DMS153 (cell line): ENCODE measurements at places on chromosomes 2 and 18.

DNA sequence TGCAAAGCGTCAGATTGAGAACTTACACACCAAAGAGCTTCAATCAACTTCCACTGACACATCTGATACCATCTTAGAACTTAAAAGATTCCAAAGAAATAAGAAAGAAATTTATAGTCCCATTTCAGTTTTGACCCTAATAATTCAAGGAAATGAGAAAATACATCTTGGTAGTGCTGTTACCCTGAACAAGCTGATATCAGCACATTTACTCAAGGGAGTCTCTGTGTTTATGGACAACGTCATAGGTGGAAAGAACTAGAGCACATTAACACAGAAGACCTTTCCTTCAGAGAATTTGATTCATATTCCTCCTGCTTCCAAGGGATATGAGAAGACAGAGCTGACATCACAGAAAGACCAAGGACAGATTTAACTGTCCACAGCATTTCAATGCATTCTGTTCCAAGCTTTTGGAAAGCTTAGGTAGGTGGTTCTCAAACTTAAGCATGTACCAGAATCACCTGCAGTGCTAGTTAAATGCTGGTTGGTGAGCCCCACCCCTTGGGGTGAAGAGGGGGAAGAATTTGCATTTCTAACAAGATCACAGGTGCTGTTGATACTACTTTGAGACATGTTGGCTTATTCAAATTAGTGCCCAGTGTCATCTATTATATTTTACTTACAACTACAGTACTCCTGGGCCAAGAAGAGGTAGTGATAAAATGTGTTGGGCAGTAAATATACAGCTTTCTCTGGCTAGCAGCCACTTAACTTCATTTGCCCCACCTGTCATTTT, 59.8 kb downstream of the LDAH start:
- DNase-seq = no peak

DNA sequence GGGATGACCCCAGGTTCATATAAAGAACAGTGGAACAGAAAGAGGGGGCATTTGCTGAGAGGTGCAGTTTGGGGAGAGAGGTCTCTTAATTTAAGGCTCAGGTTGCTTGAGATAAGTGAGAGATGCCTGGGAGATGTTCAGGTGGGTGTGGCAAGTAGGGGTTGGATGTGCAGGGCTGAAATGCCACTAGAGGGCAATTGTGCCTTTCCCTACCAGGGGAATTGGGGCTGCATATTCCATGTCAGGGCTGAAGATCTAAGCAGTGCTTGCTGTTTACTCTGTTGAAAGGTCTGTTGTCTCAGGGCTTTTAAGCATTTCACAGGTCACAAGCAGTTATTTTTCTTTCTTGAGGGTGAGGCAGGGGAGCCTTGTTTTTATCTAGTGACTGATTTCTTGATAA, 7.8 kb downstream of the CCDC85A start:
- peak; percentile 63 for DNase-seq

DNA sequence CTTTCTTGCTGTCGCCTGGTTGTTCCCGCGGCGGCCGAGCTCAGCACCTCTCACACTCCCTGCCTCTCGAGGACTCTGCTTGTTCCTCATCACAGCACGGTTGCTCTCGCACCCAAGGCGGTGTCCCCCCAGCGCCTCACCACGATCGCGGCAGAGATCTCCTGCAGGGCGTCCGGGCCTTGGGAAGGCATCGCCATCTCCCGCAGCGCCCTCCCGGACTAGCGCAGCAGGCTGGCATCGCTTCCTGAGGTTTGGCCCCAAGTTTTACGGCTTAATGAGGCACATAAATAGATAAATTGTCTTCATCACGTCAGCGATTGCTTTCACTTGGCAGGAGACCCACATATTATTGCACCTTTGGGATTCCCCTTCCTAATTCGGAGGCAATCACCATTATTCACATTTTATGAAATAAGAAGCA, 125.4 kb downstream of the RGPD3 start:
- DNase-seq = no peak

DNA sequence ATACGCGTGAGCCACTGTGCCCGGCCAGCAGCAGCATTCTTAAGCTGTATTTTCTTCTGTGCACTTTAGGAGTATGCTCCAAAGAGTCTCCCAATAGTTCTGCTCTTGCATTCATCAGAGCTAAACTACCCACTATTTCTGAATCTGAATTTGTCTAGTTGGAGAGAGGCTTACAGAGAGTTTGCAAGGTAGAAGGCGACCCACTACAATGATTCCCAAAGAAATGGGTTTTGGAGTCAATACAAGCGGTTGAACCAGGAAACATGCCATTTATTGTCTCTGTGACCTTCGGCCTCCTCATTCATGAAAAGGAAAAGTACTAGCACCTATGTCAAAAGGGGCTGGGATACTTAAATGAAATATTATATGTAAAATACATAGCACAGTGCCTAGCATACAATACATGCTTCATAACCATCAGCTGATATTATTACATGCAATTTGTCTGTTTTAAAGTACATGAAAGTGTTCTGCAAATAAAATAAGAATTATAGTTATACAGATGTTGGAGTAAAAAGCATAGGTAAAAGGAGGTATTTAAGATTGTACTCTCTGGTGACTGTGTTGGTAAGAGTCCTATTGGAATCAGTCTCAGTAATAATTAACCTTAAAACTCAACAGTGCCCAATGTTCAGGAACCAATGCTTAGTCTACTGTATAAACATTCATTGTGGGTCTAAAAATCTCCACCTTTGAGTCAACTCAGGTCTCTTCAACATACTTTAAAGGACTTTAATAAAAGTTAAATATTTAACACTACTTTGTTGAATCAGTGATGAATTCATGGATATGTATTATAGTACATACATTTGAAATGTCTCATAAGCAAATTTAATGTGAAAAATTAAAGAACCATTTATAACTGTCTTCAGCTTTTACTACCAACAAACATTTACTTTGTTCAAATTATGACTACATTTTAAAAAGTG, 89.8 kb upstream of the GRB14 start:
- DNase-seq = no peak

DNA sequence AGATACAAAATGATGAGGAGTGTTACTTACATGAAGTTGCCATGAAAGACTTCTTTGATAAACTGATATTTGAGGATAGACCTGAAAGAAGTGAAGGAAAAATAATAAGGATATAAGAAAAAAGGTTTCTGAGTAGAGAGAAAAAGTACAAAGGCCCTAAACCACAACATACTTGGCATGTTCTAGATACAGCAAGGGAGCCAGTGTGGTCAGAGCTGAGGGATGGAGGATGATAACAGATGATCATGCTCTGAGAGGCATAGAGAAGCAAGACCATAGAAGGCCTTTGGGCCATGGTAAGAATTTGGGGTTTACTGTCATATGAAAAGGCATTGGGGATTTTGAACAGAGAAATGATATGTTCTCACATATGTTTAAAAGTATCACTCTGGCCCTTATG, 424.1 kb upstream of the CHST9 start:
- no peak for DNase-seq

DNA sequence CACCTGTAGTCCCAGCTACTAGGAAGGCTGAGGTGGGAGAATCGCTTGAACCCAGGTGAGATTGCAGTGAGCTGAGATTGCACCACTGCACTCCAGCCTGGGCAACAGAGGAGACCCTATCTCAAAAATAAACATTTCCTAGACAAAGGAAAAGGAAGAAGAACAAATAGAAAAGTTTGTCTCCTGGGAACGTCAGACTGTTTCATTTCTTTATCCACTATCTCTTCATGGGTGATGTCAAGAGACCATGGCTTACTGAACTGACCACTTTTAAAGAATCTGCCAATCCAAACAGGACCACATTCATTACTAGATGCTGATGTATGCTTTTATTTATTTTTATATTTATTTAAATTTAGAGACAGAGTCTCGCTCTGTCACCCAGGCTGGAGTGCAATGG, 26.8 kb downstream of the COX7A2L start:
- DNase-seq = no peak

DNA sequence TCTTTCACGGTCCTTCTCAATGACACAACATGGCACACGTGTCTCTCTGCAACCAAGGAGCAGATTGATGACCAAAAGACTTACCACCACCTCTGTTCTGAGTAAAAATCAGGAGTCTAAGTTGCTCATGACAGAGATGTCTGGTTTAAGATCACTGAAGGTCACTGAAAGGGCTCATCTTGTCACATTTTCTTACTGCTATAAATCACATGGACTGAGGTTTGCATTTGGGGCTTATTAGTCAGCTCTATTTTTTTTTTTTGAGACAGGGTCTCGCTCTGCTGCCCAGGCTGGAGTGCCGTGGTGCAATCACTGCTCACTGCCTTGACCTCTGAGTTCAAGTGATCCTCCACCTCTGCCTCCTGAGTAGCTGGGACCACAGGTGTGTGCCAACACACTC, 19.4 kb downstream of the CFLAR start:
- DNase-seq = no peak

DNA sequence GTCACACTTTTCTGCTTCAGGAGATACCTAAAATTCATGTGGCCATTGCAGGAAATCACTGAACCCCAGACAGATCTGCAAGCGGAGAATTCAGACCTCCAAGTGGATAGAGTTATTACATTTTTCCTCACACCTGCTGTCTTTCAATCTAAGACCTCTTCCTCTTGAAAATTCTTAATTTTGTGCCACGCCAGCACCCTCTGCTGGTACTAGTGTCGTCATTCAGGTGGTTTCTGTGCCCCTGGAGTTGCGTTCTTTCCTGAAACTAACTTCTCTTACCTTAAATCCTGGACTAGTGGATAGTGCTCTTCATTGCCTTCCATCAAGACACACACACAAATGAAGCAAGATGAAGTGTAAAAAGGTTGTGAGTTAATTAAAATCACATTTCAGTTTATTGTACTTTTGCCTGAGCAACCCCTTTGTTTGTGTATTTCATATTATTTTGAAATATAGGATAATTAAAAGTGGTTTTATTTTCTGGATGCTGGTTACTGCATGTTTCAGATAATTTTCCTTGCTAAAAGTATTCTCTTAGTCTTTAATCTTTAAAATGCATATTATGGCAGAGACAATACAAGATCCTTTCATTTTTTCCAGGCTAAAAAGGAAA, 1.6 kb upstream of the DNER start:
- peak; percentile 52 for DNase-seq

DNA sequence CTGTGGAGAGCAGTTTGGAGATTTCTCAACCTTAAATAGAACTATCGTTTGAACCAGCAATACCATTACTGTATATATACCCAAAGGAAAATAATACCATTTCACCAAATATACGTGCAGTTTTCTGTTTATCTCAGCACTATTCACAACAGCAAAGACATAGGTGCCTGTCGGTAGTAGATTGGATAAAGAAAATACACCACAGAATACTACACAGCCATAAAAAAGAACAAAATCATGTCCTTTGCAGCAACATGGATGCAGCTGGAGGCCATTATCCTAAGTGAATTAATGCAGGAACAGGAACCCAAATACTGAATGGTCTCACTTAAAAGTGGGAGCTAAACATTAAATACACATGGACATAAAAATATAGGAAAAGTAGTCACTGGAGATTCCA, 81.3 kb downstream of the SMCHD1 start:
- DNase-seq = no peak

DNA sequence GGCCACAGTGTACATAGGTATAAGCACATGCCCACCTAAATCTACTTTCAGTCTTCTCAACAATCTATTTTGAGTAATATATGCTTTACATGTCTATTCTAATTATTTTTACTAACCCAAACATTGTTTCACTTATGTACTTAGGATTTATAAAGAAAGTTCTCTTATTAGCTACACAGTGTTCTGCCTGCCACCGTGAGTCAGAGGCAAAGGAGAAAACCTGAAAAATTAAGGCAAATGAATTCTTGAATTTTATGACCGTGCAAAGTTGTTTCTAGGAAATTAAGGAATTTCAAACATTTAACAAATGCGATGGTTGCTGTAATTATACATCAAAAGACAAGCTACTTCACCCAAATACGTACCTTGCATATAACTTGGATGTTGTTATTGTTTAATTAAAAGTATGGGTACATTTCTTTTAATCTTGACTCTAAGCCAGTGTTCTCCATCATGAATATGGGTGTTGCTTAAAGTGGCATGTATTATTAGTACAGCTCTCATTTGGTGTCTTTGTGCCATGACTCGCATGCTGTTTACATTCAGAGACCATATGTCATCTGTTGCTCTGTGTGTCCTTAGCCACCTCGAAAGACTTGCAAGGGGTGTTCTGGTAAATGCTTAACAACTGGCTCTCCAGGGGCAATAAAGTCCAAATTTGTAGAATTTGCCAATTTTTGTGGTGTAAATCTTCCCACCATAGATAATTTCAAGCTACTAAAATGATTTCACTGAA, 154.3 kb upstream of the FN1 start:
- DNase-seq = peak; percentile 18

GRCh38 chr2:905833-906140, 44.9 kb upstream of the SNTG2 start:
- no peak for DNase-seq

GRCh38 chr2:52936029-52936428, 831.6 kb upstream of the CHAC2 start:
- DNase-seq = no peak

DNA sequence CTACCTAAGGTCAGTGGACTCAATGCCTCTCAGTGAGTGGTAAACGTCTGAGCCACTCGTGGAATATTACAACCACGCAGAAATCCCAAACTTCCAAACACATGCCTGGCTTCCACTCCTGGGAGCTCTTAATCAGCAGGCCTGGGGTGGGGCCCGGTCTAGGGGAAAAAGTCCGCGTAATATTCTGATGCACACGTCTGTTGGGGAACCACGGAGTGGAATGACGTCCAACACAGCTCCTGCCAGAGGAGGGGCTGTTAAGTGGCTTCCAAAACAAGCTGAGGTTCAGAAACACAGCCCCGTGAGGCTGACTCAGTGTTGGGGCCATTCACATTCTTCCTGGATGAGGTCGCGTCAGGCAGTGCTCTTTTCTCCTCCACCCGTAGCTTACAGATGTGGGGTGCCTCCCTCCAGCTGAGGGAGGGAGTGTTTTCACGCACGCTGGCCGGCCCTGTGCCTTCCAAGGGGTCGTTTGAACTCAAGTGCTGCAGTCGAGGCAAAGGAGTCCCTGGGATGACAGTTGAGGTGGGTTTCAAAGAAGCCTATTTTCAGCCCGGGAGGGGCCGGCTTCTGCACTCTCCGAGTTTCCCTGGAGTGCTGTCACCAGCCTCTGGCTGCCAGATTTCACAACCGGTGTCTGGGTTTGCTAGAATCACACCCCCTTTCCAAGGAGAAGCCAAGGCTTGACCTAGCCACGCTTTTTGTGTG, 73.1 kb downstream of the ACKR3 start:
- DNase-seq = no peak

GRCh38 chr2:28904295-28904694, 9.8 kb downstream of the WDR43 start:
- DNase-seq = no peak

GRCh38 chr2:183946193-183946592, 652.1 kb upstream of the ZNF804A start:
- DNase-seq = no peak

- no peak for DNase-seq
Measured at GRCh38 chr18:58125756-58126155, 81.7 kb downstream of the NEDD4L start.

DNA sequence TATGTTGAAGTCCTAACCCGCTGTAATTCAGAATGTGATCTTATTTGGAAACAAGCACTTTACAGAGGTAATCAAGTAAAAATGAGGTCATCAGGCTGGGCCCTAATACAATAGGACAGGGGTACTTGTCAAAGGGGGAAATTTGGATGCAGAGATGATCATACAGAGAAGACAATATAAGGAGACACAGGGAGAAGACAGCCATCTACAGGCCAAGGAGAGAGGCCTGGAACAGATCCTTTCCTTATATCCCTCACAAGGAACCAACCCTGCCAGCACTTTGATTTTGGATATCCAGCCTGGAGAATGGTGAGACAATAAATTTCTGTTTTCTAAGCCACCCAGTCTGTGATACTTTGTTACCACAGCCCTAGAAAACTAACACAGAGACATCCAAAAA, 104.3 kb downstream of the METTL4 start:
- DNase-seq = no peak
